SW 1271 (cell line): ENCODE measurements at places on chromosomes 6 and 20.

- no peak for DNase-seq
Measured at GRCh38 chr6:33747823-33748222, 1.1 kb upstream of the IP6K3 start.

DNA sequence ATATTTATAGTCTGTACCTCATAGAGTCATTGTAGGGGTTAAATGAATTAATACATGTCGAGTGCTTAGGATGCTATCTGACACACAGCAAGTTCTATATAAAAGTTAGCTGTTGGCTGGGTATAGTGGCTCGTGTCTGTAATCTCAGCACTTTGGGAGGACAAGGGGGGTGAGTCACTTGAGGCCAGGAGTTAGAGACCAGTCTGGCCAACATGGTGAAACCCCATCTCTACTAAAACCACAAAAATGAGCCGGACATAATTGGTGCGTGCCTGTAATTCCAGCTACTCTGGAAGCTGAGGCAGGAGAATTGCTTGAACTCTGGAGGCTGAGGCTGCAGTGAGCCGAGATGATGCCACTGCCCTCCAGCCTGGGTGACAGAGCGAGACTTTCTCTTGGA, 222.9 kb downstream of the UBE3D start:
- no peak for DNase-seq

DNA sequence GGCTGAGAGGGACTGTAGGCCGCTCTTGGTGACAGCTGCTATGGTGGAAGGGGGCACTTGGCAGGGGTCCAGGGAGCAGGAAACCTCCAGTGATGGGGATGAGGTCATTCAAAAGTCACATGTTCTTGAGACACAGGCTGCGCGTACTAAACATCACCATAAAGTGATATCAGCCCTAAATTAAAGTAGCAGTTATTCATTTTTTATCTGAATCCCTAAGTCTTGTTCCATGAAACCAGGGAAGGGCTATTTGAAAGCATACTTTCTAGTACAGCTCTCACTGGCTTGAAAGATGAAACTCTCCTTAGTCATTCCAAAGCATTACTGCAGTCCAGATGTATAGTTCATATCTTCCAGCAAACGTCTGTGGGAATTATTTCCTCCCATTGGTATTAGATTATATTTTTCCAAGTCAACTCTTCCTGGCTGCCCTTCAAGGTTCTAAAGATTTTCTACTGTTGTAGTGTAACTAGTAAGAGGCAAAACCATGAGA, 373.1 kb downstream of the CD109 start:
- DNase-seq = no peak

- DNase-seq = no peak
Measured at GRCh38 chr6:83153883-83154521, 39.1 kb downstream of the PGM3 start.

- no peak for DNase-seq
Measured at GRCh38 chr6:6384520-6384919, 64.1 kb upstream of the F13A1 start.

- no peak for DNase-seq
Measured at GRCh38 chr6:99951016-99951805, 42.8 kb downstream of the MCHR2 start.

GRCh38 chr6:28683945-28684538, 158.4 kb downstream of the GPX5 start:
- DNase-seq = peak; percentile 60

GRCh38 chr6:83597511-83597910, 85.2 kb downstream of the PRSS35 start:
- no peak for DNase-seq

GRCh38 chr20:43942667-43943285, 28.1 kb downstream of the TOX2 start:
- DNase-seq = peak; percentile 74

DNA sequence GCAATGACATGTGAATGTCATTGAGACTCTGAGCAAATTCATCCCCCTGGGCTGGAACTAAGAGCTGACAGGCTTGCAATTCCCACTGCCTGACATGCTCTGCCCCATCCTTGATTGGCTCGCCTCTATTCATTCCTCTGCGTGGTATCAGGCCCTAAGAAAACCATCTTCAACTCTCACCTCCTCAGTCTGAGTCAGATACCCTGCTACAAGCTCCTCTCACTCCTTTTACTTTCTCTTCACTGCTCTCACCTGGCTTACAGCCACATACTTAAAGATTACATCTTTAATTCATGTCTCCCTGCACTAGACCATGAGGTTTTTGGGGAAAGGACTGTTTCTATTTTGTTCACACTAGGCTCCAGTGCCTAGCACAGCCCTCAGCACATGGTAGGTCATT, 131.6 kb downstream of the KIF6 start:
- no peak for DNase-seq

DNA sequence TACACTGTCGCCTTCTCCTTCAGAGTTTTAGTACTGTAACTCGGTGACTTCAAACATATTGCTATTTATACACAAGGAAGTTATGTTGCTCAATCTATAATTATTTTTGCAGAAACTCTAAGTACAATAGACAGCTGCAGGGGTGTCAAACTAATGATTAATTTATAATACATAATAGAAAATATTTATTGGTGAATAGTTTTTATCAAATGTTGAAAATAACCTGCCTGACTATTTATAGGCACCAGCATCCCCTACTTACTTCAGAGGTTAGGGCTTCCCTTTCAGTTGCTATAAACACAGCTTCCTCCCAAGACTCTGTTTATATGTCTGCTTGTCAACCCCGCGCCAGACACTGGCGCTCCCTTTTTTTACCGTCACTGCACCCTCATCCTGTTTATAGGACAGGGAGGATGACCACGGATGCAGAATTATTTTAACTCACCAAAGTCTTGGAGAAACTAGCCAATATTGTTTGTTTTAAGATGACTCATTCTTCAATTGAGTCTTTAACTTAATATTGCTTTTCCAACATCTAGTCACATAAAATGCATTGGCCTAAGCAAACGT, 225.0 kb downstream of the ALDH8A1 start:
- DNase-seq = no peak

GRCh38 chr20:8879669-8880068, 189.2 kb upstream of the PLCB4 start:
- no peak for DNase-seq
